ENCODE measurements at places on chromosomes 1 and 21.
A peak's percentile ranks its signal among the peaks of the same experiment; 100 is the strongest.

GRCh38 chr1:164667001-164667400 lies 108.0 kb downstream of the PBX1 start:
- DNase-seq, result no peak

GRCh38 chr1:116356673-116357072 lies 16.4 kb upstream of the ATP1A1 start:
- DNase-seq, result no peak

- DNase-seq, result no peak
Measured at GRCh38 chr1:182430263-182431068, 19.5 kb upstream of the RGSL1 start.

GRCh38 chr1:193143285-193143684 lies 21.5 kb downstream of the CDC73 start:
- peak; percentile 37 for DNase-seq

DNA sequence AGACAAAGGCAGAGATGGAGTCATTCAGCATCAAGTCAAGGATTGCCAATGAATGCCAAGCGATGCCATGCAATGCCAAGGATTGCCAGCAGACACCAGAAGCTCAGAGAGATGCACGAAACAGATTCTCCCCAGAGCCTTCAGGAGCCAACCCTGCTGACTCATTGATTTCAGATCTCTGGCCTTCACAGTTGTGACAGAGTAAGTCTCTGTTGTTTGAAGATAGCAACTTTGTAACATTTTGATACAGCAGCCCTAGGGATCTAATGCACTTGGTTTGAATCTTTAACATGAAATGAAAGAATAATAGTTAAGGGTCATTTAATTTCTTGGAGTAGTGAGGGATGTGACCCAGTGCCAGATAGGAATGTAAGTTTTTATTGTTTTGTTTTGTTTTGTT lies 287.4 kb upstream of the RUNX1 start:
- DNase-seq, result no peak

- no peak for DNase-seq
Measured at GRCh38 chr1:93908394-93909145, 660 bp downstream of the GCLM start.
